PC-3 (cell line): ENCODE measurements at places on chromosomes 13 and 19. TPM values are rescaled to one million over a fixed set of nuclear protein-coding genes. Genes with fewer than 3 reads are reported as not detected.
A peak's percentile ranks its signal among the peaks of the same experiment; 100 is the strongest.

- DNase-seq, result no peak
These were observed 25.3 kb upstream of the CPB2 start for GRCh38 chr13:46129955-46130618.

DNA sequence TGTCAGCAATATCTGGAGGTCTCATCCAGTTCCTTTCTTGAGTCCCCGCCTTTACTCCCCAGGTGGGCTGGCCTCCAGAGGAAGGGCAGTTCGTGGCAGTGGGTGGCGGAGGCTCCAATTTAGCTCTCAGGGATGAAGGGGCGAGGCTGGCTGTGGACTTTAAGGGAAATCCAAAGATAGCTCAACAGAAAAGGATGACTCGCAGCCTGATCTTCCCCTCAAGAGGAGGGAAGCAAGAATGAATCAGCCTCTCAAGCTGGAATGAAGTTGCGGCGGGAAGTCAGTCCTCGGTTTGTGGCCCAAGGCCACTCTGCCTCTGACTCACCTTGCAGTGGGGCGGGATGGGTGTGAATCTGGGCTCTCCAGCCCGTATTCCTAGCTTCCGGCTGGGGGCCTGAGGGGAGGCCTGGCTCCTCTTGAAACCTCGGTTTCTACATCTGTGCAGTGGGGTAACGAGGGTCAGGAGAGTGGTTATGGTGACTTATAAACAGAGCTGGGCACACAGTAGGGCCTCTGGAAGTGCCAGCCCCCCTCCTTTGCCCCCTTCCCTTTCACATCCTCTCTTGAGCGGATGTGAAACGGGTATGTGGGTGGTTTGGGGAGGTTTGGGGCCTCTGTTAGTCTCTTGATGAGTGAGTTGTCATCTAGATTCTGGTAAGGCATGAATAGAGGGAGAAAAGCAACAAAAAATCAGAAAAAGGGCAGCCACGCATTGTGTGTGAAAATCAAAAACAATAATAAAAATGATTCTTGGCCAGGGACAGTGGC is 10.5 kb upstream of the SMG9 start:
- DNase-seq, result peak; percentile 96

GRCh38 chr19:4357921-4358326 is 14.6 kb downstream of the MPND start:
- no peak for DNase-seq

GRCh38 chr19:35756377-35757230 is at the start of gene HSPB6:
TSS of gene HSPB6 (minus strand) at chr19:35757029. CDS start at chr19:35757008, 21 bp downstream.
- no peak for DNase-seq

DNA sequence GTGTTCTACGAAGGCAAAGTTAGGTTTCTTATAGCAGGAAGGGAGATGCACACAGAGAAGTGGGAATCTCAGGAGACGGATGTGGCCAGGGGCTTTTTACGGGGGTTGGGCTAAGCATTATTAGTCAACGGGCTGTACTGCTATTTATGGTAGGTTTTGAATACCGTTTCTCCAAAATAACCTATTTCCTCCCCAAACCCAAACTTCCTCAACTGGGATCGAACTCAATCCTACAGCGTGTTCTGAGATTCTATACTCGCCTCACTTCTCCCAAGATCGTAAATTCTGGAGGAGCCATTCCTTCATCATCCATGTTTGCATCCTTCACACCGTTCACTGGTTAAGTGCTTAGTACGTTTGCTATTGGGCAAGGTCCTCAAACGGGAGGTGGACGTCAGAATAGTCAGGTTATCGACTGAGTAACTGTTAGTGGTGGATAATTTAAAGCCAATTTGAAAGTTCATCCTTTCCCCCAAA is 1.2 kb upstream of the TRIM13 start:
- no peak for DNase-seq

GRCh38 chr19:49890349-49891311 is 6.1 kb downstream of the IL4I1 start:
- DNase-seq, result no peak

DNA sequence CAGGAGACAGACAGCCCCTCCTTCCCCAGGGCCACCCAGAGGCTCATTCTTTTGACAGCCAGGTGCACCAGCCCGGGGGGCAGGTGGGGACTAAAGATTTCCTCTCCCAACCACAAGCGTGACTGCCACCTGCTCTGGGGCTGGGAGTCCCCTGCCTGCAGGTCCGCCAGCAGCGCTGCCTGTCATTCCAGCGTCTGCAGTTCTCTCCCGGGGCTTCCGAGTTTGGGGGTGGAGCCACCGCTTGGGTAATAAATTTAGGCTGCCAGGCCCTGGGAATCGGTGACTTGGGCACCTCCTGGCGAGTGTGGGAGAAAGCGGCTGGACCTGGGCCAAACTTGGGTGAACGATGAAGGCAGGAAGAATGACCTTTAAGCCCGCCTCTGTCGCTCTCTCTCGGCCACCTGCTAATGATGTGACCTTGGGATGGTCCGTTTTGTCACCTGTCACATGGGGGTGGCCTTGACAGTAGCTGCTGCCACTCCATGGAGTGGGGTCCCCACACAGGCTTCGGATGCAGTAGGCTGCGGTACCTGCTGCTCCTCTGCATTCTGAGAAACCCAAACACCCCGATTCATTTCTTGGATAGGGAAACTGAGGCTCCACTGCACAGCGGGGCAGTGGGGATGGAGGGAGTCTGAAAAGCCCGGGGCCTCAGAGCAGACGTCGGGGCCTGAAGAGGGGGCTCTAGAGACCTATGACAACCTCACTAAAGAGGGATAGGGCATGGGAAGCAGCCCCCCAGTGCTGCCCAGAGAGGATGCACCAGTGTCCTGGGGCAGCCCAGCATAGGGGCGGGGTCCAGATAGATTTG is 12.8 kb downstream of the FUT6 start:
- DNase-seq, result peak; percentile 81

DNA sequence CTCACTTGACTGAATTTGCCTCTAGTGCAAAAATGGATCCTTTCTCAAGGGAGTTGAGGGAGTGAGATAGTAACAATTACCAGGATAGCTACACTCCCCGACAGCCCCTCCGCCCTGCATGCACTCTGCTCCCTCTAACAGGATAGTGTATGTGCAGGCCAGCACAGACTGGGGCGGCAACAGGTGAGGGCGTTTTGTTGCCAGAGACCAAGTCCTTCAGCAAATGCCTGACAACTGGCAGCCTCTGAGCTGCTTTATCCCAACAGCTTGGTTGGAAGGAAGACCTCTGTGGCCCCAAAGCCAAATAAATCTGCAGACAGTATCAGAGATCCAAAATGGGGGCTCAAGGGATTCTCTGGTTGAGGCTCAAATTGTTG is 86.6 kb downstream of the SLC7A1 start:
- DNase-seq, result no peak

DNA sequence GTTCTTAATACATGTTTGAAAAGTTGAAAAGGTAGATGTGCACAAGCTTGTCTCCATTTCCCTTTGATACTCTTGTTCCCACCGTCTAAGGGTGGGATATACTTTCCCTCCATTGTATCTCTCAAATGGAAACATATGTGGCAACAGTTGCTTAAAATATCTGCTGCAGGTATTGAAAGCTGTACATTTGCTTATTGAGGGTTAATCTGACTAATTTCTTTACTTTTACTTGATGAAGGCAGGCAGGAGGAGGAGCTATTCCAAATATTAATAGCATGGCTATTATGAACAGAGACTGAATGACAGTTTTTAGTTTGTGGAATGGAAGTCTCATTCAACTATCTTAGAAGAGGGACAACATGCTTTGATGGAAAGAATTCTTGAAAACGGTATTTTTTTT is 103.8 kb downstream of the SLC10A2 start:
- DNase-seq, result no peak

DNA sequence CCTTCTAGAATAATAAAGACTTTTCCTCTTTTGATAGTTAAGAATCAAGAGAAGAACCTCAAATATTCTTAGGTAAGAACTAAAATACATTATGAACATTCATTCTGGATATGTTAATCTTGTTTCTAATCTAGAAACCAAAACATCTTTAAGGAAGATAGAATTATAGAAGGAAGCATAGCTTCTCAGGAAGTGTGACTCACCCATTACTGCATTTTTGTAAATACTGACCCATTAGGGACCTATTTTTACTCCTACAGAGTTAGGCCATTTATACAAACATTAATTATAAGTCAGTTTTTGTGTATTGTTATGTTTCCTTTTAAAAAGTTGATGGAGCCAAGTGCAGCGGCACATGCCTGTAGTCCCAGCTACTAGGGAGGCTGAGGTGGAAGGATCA is 147.1 kb downstream of the NUFIP1 start:
- DNase-seq, result peak; percentile 75

DNA sequence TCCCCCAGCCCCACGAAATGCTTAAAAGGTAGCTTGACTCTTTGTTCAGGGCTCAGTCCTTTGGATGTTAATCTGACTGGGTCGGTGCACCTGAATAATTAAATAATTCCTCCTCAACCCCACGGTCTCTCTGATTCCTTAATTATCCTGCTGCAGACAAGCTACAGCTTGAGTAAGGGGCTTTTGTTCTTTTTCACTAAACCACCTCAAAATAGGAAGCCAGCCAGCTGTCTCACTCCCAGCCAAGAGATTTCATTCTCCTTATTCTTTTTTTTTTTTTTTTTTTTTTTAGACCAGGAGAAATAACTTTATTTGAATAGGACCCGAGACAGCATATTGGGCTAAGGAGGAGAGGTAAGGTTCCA is 7.9 kb upstream of the FCGBP start:
- no peak for DNase-seq

DNA sequence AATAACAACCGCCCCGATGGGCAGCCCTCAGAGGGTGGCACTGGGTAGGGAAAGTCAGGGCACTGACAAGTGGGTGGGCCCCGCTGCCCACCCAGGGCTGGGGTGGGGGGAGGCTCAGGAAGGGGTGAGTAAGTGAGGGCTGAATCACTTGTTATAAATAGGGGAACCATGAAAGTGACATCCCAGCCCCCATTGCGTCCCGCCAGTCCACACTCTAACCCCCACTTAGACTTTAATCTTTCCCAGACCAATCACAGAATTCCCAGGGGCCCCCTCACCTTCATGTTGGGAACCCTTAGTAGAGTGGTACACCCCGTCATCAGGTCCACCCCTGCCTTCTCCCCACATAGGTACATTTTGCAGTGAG is 37.0 kb upstream of the NANOS3 start:
- no peak for DNase-seq

DNA sequence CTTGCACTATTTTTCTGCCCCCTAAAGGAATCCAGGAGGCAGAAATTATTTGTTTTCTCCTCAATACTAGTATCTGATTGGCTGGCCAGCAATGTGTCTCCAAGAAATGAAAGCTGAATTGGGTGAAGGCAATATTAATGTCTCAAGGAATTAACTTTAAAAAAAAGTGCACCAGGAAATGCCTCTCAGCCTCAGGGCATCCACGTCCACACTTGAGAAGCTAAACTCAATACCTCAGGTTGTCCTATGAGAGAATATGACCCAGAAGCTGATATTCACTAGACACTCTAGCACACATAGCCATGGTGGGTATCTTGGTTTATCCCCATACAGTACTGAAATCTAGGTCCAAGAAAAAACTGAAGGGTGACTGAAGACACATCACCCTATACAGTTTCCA is 2.1 kb downstream of the ZNF91 start:
- peak; percentile 24 for DNase-seq

GRCh38 chr19:10230173-10230860 is 814 bp downstream of the S1PR2 start:
- no peak for DNase-seq

- no peak for DNase-seq
These were observed 107.7 kb downstream of the COL4A1 start for GRCh38 chr13:110199046-110199831.

DNA sequence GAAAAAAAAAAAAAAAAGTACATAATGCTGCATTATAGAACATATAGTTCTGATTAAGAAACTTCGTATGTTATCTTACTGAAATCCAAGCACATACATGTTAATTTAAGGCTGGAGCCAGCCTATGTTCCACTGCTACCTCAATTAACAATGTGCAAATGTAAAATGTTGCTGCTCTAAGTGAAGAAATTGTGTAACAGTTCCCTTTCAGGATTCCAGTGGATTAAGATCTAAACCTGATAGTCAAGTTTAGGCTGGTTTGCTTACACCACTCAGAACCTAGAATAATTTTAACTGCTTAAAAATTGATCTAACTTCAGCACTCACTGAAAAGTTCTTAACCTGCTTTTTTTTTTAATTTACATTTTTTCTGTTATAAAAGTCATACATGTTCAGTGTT is 4.2 kb downstream of the VPS36 start:
- DNase-seq, result peak; percentile 4

DNA sequence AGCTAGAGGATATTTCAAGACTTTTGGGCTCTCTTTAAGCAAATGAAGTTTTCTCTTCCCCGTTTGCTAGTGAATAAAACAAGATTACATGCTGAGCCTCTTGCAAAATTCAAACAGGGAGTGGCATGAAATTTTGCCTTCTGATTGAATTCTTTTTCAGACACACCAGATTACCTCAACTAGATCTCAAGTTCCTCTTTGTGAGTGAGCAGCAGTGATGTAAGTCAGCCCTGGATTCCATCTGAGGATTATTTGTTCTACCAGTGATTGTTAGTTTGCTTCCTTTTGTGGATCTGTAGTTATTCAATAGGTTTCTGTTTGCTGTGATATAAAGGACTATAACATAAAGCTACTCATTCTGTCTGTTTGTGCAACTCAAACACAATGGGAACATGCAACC is 407.7 kb downstream of the LMO7 start:
- DNase-seq, result no peak

GRCh38 chr13:44972956-44973581 is 16.2 kb downstream of the NUFIP1 start:
- DNase-seq, result peak; percentile 57

GRCh38 chr13:44763615-44764301 is 187.6 kb upstream of the TSC22D1 start:
- no peak for DNase-seq

GRCh38 chr19:4032436-4032835 is 24.9 kb downstream of the PIAS4 start:
- DNase-seq, result no peak

GRCh38 chr19:46254776-46255175 is 25.2 kb downstream of the IGFL1 start:
- DNase-seq, result peak; percentile 84

DNA sequence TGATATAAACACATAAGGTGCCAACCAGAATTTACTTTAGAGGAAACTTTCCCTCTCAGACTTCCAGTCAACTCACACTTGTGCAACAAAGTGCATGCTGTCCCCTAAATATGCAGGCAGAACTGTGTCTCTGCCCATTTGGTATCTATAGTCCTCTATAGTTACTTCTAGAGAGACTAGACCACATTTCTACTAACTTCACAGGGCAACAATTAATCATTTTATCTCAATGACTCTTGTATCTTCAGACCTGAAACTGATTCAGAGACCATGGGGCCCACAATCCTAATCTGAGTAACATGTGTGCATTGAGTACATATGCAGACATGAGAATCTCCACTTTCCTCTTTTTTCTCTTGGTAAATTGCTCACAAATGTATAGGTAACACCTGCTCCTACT is 158.1 kb downstream of the ZNF486 start:
- no peak for DNase-seq

Gene TRMT1
- total RNA-seq, result 91.8 and 117 TPM in 2 replicates

Gene PRODH2
- not detected in 2 replicates for total RNA-seq

Gene IRGC
- total RNA-seq, result not detected in 2 replicates

Gene IGFL3
- total RNA-seq, result not detected in 2 replicates

Gene TDRD12
- 0.23 TPM in 1 of 2 replicates, not detected in the other for total RNA-seq

Gene SMIM44
- total RNA-seq, result not detected in 2 replicates

Gene ZNF98
- 0.92 and 1.1 TPM in 2 replicates for total RNA-seq

Gene WDR87
- total RNA-seq, result not detected in 2 replicates

Gene ZNF558
- 32.4 and 36.5 TPM in 2 replicates for total RNA-seq

Gene NLRP11
- 0.15 and 0.23 TPM in 2 replicates for total RNA-seq

Gene SPIB
- not detected in 2 replicates for total RNA-seq

Gene SIGLECL1
- not detected in 2 replicates for total RNA-seq

Gene RHPN2
- 21.8 and 32.8 TPM in 2 replicates for total RNA-seq

Gene TMEM143
- total RNA-seq, result 1.3 and 7.1 TPM in 2 replicates

Gene SLC7A10
- total RNA-seq, result not detected in 2 replicates
